ENCODE measurements at places on chromosomes 1 and 21.

DNA sequence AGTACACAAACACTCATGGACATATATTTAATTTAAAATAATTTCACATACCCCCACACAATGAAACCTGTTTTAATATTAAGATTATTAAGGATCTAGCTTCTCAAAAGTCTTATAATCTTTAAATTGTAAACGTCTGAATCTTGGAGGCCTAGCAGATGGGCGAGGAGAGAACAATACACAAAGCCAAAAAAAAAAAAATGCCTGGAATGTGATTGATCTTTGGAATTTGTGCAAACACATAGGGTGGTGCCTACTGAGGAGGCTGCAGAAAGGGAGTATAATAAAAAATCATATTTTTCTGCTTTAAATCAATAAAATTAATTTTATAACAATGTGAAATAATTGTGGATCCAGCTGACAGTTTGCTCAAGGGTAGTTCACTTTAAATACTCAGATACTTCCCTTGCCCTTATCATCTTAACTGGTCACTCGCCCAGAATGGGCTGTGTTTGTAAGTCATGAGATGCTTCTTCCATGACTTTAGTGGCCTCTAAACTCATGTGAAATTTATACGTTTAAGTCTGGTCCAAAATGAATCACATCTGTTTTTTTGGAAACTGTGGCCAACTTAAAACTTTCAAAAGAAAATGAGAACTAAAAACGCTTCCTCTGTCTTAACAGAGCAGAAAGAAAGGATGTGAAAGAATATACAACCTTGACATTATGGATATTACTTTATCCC lies 802.8 kb upstream of the CXADR start:
- no peak for DNase-seq

GRCh38 chr1:117036018-117036461 lies 24.1 kb upstream of the TTF2 start:
- no peak for DNase-seq

DNA sequence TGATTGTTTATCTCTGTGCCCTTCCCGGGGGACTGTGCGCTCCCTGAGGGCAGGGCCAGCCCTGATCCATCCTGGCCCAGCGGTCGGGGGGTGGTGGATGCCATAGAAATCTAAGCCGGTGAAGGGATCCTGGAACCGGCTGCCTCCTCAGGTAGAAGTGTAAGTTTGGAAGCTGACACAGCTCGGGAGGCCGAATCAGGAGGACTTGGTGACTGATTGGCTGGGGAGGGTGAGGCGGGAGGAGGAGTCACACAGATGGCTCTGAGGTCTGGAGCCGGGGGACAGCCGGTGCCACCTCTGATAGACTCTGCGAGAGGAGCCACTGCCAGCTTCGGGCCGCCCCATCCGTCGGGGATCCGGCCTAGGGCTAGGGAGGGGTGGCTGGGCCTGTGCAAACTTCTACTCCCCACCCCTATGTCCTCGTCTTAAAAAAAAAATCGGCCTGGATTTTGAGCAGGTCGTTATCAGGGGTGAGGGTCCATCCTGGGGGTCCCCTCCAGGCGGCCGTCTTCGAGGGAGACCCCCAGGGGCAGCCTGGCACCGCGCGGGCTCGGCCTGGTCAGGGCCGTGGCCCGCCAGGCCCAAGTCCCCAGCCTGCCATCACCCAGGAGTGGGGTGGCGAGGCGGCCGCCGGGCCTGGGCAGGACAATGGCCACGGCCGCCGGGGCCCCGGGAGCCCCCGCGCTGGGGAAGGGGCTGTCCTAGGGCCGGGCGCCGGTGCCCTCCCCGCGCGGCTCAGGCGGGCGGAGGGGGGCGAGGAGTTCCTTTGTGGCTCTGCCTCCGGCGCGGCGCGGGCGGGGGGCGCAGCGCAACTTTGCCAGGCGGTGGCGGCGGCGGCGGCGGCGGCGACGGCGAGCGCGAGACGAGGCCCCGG lies 708 bp upstream of the ZNF362 start:
- peak; percentile 39 for DNase-seq

DNA sequence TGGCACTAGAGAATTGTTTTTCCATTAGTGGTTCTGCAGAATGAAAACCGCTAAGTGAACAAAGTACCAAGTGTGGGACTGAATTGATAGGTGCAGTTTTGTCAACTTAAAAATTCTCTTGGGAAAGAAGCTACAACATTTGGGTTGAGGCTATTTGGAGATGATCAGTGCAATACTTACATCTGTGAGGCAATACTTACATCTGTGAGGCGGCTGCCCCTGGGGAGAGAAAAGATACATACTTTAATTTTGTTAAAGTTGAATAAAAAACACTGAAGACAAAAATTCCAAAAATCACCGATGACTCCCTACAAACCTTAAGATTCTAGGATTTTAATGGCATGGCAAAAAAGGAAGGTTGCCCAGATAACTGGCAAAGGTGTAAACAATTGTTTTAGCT lies 1.7 kb downstream of the CFAP410 start:
- no peak for DNase-seq

- no peak for DNase-seq
These were observed 55.5 kb downstream of the SCCPDH start for GRCh38 chr1:246779561-246780175.

All from CD4-positive, alpha-beta T cell treated with Interleukin-12 subunit alpha and Interleukin-12 subunit beta, for 1 hour (primary cell).